ENCODE measurements at places on chromosomes 5 and 9.

DNA sequence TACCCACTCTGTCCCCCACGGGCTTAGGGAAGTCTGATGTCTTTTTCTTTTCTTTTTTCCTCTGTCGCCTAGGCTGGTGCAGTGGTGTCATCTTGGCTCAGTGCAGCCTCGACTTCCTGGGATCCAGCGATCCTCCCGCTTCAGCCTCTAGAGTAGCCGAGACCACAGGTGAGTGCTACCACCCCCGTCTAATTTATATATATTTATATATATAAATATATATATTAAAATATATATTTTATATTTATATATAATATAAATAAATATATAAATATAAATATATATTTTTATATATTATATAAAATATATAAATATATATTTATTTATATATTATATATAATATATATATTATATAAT, 3.3 kb upstream of the ANXA2R start:
- no peak for DNase-seq

DNA sequence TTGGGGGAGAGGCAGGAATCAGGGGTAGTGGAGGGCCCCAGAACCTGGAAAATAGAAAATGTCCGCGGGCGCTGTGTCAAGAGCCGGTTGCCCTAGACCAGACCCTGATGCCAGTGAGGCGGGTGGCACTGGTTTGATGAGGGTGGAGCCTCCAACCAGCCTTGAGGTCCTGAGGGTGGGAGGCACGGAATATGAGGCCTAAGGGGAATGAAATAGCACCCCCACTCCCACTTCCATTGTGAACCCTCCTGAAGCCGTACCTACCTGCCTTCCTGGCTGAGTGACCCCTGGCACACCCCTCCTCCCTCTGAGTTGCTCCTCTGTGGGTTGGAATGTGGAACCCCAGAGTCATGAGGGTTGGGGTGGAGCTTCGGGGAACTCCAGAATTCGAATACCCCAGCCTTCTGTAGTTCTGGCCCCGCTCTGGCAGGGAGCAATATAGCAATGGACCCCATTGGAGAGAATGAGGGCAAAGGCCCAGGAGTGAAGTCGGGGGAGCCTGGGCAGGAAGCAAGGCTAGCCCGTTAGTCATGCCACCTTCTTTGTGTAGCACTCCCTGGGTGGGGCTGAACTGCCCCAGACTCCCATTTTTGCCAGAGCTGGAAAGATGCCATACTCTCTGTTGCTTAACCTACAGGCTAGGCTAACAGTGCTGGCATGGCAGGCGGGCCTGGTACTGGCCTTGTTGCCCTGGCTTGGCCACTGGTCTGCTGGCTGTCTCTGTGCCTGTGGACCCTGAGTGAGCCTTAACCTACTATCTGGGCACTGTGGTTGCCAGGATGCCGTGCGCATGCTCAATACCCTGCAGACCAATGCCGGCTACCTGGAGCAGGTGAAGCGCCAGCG, 1.0 kb downstream of the FPGS start:
- DNase-seq: peak; percentile 31

DNA sequence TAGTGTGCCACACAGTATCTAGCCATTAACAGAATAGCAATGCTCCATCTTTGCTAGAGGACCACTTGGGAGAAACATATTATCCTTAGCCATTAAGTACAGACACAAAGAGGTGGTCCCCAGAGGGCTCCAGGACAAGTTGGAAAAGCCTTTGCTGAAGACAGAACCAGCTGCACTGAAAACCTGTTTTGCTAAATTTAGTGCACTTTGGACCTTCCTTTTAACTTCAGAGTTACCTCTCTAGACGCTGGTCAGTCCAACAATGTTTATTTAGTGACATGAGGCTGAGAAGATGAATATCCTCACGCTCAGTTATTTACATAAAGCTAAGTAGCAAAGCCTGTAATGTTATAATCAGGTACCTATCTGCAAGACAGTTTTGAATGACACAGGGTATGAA, 265.0 kb upstream of the ZNF608 start:
- no peak for DNase-seq

- no peak for DNase-seq
Measured at GRCh38 chr9:18806232-18807080, 226.6 kb downstream of the SAXO1 start.
